ENCODE measurements at places on chromosomes 5 and 9.

DNA sequence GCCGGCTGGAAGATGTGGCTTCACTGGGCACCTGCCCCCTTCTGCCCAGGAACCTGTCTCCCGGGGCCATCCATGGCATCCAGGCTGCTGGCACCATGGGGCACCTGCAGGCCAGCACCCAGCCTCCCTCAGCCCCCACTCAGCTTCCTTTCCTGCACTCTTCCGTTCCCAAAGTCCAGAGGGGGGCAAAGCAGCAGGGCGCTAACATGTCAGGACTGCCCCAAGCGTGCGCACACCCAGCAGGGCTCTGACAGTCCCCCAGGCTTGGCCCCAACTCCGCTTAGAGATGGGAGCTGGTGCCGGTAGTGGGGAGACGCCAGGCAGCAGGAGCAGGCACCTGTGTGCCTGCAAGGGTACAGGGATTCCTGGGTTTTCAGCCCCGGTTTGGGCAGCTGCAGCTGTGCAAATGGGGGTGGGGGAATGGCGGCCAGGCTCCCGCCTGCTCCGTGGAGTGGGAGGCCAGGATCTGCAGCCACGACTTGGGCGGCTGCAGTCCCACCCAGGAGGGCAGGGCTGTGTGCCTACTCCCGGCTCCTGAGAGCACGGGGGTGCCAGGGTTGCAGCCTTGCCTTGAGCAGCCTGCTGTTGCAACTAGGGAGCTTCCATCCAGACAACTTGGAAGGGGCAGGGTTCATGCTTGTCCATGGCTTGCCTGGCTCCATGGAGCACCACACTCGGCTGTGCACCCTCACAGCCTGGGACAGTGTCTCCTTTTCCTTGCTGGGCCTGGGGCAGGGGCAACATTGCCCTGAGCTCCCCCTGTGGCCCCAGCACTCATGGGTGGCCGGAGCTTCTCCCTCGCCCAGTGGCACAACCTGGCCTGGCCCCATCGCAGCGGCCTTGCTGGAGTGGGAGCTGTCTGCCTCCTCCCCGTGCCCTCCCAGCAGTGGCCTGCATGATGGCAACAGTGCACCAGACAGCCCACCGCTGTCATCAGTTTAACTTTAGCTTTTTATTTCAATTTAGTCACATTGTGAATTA is 561.1 kb downstream of the MTRR start:
- DNase-seq, result no peak

DNA sequence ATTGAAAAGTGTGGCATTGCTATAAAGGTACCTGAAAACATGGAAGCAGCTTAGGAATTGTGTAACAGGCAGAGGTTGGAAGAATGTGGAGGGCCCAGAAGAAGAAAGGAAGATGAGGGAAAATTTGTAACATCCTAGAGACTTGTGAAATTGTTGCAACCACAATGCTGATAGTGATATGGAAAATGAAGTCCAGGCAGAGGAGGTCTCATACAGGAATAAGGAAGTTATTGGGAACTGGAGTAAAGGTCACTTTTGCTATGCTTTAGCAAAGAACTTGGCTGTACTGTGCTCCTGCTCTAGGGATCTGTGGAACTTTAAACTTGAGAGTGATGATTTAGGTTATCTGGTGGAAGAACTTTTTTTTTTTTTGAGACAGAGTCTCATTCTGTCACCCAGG is 43.5 kb downstream of the PTPDC1 start:
- no peak for DNase-seq

DNA sequence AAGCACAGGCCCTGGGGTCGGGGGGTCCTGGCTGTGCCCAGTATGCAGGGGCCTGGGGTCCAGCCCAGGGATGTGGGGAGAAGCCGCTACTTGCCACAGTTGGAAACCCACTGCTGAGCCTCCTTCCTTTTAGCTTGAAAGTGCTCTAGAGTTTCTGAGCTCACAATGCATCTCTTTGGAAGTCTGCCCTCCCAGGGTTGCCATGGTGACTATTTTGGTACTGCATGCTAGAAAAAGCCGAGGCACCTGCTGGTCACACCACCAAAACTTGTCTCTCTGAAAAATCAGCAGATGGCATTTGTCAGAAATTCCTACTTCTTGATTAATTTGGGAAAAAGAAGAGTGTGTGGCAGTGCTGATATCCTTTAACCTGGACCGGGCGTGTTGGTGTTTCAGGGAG is 151.8 kb downstream of the SEC61B start:
- no peak for DNase-seq

- DNase-seq, result no peak
Observed at GRCh38 chr5:11863911-11864310, 40.3 kb downstream of the CTNND2 start.

GRCh38 chr5:142012186-142012785 is 541 bp downstream of the GNPDA1 start:
- DNase-seq, result no peak

DNA sequence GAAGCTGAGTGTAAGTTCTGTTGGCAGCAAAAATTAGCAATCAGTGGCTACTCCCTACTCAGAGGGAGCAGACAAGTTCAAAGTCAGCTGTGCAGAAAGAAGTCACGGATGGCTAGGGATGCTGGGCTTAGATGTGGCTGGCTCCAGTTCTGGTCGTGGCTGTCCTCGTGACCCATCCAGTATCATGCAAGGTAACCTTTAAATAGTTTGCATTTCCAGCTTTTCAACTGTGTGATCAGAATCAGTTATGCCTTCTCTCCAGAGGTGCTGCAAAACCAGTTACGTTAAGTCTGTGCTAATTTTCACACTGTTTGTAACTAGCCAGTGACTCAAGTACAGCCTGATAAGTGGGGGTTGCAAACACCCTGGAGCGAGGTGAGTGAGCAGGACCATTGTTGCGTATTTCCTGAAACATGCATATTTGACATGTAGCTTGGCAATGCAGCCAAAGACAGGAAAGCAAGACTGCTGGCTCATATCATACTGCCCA is 302.4 kb downstream of the ATPSCKMT start:
- no peak for DNase-seq

- no peak for DNase-seq
Observed at GRCh38 chr5:163867738-163868137, 362.3 kb downstream of the MAT2B start.

- peak; percentile 7 for DNase-seq
Observed at GRCh38 chr5:96388176-96388575, 44.9 kb downstream of the PCSK1 start.

DNA sequence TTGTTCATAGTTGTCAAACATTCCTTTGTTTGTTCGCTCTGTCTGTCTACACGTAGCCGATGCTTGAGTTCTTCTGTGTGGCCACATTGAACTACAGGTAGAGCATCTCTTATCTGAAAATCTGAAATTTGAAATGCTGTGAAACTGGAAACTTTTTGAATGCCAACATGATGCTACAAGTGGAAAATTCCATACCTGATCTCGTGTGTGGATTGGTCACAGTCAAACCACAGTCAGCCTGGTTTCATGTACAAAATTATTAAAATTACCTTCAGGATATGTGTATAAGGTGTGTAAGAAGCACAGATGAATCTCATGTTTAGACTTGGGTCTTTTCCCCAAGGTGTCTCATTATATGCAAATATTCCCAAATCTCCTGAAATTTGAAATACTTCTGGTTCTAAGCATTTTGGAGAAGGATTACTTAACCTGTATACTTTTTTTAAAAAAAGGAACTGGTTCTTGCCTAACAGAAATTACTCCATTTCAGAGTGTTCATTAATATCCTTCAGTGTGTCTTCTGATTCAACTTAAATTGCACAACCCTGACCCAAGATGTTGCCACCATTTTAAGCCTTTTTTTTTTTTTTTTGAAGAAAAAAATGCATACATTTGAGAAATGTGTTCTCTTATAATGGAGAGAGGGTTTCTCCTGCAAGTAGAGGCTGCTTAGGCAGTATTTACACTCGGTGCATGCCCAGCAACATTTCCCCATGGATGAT is 254.3 kb downstream of the MAST4 start:
- DNase-seq, result no peak

GRCh38 chr5:24816206-24816605 is 171.4 kb upstream of the CDH10 start:
- no peak for DNase-seq

GRCh38 chr5:143431789-143432188 is 28.3 kb upstream of the NR3C1 start:
- DNase-seq, result no peak

DNA sequence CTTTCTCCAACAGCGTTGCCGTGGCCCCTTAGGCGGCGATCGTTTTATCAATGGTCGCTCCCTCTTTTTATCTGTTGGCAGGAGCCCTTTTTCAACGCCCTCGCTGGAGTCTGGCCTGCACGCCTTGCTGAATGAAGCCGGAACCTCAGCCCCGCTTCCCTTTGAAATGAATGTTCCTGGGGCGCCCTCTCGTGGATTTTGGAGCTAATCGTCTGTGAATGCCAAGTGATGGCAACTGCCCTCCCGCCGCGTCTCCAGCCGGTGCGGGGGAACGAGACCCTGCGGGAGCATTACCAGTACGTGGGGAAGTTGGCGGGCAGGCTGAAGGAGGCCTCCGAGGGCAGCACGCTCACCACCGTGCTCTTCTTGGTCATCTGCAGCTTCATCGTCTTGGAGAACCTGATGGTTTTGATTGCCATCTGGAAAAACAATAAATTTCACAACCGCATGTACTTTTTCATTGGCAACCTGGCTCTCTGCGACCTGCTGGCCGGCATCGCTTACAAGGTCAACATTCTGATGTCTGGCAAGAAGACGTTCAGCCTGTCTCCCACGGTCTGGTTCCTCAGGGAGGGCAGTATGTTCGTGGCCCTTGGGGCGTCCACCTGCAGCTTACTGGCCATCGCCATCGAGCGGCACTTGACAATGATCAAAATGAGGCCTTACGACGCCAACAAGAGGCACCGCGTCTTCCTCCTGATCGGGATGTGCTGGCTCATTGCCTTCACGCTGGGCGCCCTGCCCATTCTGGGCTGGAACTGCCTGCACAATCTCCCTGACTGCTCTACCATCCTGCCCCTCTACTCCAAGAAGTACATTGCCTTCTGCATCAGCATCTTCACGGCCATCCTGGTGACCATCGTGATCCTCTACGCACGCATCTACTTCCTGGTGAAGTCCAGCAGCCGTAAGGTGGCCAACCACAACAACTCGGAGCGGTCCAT is 10.0 kb downstream of the S1PR3 start:
- peak; percentile 59 for DNase-seq

- no peak for DNase-seq
Observed at GRCh38 chr5:88768411-88768810, 114.6 kb downstream of the MEF2C start.

DNA sequence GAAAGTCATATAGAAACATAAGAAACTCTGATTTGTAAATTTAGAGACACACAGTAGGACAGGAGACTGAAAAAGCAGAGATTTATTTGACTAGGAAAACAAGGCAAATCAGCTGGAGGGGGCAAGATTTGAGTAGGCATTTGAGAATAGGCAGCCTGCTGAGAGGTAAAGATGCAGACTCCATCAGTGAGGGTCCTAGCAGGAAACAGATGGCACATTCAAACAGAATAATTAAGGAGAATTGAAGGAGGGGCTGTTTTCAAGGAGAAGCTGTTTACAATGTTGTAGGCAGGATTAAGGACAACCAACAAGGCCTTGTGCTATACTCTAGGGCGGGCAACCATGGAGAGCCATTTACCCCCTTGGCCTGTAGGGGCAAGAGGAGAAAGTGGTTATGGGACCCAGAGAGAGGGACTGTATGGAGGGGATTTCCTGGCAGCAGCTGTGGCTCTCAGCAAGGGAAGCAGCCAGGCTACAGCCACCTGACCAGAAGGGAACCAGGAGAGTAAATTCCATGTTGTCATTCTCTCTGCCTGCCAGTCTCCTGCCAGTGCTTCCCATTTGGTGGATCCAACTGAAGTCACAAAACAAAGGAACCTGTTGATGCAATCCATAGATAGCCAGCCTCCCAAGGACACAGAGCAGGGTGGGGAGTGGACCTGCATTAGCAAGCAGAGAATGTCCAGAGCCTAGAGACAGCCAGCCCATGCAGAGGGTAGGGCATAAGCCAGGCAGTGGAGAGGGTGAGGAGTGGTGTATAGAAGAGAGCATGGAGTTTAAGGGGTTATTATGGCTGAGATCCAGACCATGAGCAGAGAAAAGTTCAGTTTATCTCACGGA is 38.2 kb downstream of the PAPPA start:
- no peak for DNase-seq

DNA sequence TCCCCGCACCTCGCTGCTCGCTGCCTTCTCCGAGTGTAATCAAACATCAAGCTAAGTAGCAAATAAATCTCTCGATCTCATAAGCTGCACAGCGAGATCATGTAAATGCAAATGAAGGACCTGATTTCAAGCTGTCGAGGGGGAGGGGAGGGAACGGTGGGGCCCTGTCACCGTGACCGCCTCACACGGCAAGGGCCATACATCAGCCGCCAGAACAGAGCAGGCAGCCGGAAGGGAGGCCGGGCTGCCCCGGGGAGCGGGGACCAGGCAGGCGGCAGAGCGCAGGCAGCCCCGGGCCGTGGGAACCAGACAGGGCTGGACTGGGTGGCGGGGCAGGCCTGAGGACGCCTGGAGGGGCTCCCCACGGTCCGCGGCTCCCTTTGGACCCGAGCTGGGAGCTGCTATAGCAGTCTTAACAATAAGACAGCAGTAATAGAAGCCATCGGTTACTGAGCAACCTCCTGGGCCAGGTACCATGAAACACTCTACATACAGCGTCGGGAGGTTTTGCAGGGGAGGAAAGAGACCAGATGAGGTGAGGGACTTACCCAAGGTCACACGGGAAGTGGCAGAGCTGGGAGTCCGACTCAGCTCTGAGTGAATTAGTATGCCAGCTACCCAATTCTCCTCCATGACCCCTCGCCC is 76.8 kb downstream of the CFAP77 start:
- no peak for DNase-seq

- no peak for DNase-seq
Observed at GRCh38 chr9:117013440-117013995, 326.4 kb downstream of the TRIM32 start.

GRCh38 chr5:139488260-139488659 is 5.7 kb upstream of the STING1 start:
- no peak for DNase-seq

DNA sequence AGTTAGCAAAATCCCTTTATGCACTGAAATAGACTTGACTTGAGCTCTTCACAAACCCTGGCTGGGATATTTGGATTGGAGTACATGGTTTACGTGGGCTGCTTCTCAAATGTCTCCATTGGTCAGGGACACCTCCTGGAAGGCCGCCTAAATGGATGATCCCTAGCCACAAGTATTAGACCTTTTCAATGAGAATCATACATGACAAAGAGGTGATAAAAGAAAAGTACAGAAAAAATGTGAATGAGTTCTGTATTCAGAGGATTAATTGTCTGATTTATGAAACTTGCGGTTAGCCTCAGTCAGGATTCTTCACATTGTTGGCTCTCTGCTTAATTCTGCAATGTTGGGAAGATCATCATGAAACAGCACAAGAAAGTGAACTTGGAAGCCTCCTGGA is 752.8 kb upstream of the ADAMTS16 start:
- DNase-seq, result no peak

- no peak for DNase-seq
Observed at GRCh38 chr5:99179206-99179605, 250.4 kb upstream of the CHD1 start.

- DNase-seq, result no peak
Observed at GRCh38 chr9:107269681-107270080, 13.4 kb upstream of the RAD23B start.

- no peak for DNase-seq
Observed at GRCh38 chr9:123424131-123424530, 68.1 kb downstream of the CRB2 start.

- DNase-seq, result no peak
Observed at GRCh38 chr5:55104946-55105701, 2.7 kb downstream of the GZMA start.

- DNase-seq, result no peak
Observed at GRCh38 chr9:109475526-109475925, 22.6 kb downstream of the PTPN3 start.

- no peak for DNase-seq
Observed at GRCh38 chr9:80775530-80775929, 913.8 kb downstream of the TLE1 start.

GRCh38 chr5:72599065-72599433 is 91.8 kb upstream of the ZNF366 start:
- no peak for DNase-seq
